Left renal cortex interstitium (tissue), 4 donors: ENCODE measurements at places on chromosomes 12 and 14. TPM values are rescaled to one million over a fixed set of nuclear protein-coding genes. Genes with fewer than 3 reads are reported as not detected.

SRRM4 gene
- polyA plus RNA-seq = 0.03 TPM

GRCh38 chr12:130436741-130437501 lies 99.2 kb downstream of the PIWIL1 start:
- no peak for DNase-seq

ARG2 gene
- 29.7 TPM for polyA plus RNA-seq

GRCh38 chr12:84624601-84625000 lies 288.0 kb downstream of the SLC6A15 start:
- no peak for DNase-seq

DNA sequence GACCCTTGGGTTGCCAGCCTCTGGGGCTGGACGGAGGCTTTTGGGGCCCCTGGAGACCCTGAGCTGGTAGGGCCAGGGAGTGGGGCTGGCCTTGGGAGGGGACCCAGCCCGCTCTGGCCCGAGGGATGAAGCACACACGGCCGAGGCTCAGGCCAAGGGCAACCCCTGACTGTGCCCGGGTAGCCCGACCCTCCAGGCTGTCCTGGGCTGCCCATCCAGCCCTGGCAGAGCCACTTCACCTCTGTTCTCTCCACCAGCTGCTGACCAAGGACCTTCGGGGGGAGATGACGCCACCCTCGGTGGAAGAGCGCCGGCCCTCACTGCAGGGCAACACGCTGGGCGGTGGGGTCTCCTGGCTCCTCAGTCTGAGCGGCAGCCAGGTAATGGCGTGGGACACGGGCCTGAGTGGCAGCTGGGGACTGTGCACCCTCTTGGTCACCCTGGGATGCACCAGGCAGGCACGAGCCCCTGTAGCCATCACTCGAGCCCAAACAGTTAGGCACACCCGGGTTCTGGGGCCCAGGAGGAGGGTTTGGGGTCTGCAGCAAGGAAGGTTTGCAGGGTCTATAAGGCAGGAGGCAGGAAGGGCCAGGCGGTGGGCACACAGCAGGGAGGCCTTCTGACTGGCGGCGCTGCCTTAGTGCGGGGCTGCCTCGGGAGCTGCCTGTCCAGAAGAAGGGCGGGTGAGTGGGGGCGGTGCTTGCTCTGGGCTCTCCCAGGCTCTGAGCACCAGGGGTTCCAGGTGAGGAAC lies 19.7 kb downstream of the ASPG start:
- no peak for DNase-seq

- no peak for DNase-seq
Measured at GRCh38 chr12:127607146-127607725, 659.7 kb upstream of the TMEM132C start.

DNA sequence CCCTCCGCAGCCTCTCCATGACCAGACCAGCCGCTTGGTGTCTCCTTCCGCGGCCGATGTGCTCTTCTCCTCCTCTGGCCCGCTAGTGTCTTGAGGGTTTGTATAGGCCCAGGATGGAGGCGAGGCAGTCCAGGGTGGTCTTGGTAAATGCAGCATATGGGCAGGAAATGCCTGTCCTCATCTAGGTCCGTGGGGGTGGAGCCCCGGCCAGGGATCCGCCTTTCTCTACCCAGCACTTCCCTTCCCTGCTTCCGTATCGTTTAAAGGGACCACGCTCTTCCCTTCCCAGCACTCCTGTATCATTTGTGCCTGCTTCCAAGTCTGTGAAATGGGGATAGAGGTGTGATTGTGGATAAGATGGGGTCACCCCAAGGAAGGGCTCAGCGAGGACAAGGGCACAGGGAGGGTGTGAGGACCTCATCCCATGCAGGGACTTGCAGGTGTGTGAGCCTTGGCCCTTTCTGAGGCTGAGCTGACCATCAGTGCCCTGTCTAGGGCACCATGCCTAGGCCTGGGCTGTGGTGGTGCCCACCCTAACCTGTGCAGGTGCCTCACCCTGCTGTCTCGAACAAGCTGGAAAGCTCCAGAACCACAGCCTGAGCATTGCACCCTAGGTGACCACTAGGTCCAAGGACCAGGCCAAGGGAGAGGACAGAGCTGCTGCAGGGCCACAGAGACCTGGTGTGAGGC lies 326.8 kb upstream of the RTL1 start:
- DNase-seq = no peak

- no peak for DNase-seq
Measured at GRCh38 chr12:95141310-95141709, 67.9 kb upstream of the NR2C1 start.

CLSTN3 gene
- polyA plus RNA-seq = 103 TPM

- DNase-seq = no peak
Measured at GRCh38 chr12:52049688-52050087, 1.6 kb upstream of the NR4A1 start.

- no peak for DNase-seq
Measured at GRCh38 chr12:94567761-94568160, 82.6 kb downstream of the TMCC3 start.

DNA sequence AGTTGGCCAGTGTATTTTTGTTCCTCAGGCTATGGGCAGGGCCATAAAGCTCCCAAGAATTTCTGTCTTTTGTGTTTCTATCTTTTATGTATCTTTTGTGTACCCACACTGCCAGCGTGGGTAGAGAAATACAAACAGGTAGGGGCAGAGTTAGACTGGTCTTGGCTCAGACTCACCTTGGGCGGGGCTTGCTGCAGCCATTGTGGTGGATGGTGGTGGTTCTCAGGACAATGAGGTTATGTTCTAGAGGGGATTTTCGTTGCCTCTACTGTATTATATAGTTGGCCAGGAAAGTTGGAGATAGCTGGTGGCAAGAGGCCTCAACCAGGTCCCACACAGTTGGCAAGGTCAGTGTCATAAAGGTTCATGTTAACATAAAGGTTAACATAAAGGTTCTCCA lies 977.5 kb upstream of the LRFN5 start:
- DNase-seq = no peak

- DNase-seq = no peak
Measured at GRCh38 chr14:23883684-23884540, 69.7 kb upstream of the DHRS4 start.

MYF6 gene
- polyA plus RNA-seq = 0.13 TPM

- DNase-seq = no peak
Measured at GRCh38 chr12:48151103-48151771, 6.1 kb downstream of the ASB8 start.

DNA sequence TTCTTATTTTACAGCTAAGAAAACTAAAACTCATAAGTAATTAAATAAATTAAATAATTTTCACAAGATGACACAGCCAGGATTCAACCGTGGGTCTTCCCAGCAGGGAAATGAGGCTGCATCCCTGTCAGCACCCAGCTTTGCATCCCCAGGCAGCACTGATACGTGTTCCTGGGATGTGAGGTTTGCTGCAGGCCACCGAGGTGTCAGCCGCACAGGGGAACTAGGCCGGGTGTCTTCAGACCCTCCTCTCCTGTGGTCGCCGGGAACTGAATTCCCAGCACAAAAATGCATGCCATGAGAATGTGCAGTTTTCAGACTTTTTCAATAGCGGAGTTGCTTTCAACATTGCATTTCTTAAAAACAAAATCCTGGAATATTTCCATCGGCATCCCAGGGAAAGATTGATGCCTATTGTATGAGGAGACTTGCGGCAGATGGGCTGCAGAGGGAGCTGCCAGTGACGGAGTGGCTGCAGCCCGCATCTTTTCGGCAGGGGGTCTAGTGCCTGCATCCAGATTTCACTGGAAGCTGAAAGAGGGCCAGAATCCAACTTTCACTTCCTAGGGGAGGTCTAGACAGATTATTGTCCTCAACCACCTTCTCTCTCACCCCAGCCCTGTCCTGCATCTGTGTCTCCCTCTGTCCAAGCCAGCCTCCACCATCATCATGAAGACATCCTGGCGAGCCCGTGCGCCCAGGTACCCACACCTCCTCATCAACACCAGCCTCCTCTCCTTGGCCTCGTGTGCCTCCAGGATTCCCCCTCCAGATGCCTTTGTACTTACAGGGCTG lies 12.6 kb downstream of the LRTM2 start:
- no peak for DNase-seq

DNA sequence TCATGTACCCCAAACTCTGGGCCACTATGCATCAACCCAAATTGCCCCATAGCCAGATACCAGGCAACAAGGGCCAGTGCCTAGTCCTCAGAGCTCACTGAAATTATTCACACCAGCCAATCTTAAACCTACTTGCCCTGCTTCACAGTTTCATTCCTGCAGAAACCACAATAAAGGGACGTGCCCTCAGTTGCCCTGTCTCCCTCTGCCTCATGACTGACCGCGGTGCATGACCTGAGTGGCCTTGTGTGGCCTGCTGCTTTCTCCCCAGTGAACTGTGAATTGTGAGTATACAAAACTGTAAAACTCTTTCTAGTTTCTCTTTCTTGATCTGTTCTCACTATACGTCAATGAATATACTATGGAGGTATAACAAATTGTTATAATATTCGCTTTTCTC lies 490.9 kb upstream of the MIS18BP1 start:
- no peak for DNase-seq

ABCD4 gene
- polyA plus RNA-seq = 74.6 TPM

DNA sequence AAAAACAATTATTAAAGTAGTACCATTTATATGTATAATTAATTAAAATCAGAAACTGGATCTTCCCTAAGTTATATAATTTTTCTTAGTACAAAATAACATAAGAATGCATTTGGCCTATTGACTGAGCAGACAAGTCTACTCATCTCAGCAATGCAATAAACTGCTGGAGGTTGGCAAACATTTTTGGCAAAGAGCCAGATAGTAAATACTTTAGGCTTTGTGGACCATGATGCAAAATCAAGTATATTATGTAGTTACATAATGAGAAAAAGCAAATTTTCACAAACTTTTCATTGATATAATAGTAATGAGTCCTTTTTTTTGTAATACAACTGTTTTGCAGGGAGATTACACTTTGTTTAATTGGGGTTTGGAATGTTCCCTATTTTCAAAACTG lies 30.9 kb downstream of the ERGIC2 start:
- no peak for DNase-seq

KIF5A gene
- 1.0 TPM for polyA plus RNA-seq

- DNase-seq = no peak
Measured at GRCh38 chr14:65933400-65934069, 521.0 kb downstream of the FUT8 start.

DNA sequence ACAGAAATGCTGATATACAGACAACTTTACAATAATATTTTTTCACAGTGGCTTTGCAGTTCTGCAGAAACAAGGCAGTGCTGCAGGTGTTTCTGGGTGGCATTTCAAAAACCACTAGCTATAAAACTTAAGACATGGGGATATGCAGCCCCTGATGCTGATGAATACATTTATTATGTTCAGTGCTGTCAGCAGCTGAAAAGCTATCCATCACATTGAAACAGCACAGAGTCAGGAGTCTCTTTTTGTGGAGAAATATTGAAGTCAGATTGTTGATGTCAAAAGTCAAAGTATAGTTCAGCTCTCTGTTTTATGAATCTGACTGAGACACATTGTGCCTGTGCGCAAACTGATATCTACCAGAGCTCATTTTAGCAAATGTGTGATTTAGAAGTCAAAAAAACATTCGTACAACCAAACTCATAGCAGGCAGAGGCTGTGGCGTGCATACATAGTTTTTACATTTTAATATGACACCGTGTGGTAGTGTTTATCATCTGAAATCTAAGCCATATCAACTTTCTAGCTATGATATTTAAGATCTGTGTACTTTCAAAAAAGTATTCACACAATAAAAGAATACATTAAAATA lies 467.6 kb downstream of the PRKD1 start:
- DNase-seq = no peak

ENDOU gene
- polyA plus RNA-seq = 0.13 TPM

LMNTD1 gene
- polyA plus RNA-seq = 0.21 TPM

DNA sequence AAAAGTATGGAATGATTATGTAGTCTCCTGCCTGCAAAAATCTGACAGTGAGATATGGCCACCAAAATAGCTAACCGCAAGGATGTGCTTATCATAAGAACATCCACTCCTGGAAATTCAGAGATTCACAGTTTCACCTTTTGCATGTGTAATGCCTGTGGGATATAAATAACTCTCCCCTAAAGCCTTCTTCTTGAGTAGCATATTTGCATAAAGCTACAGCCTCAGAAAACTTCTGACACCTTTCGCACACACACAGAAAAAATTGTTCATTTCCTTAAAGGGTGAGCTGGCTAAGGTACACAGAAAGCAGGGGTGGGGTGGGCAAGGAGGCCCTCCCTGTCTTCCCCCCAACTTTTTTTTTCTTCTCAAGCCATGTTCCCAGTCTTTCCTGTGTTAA lies 3.1 kb upstream of the IGF1 start:
- DNase-seq = no peak

TAS2R31 gene
- polyA plus RNA-seq = 2.0 TPM

DNA sequence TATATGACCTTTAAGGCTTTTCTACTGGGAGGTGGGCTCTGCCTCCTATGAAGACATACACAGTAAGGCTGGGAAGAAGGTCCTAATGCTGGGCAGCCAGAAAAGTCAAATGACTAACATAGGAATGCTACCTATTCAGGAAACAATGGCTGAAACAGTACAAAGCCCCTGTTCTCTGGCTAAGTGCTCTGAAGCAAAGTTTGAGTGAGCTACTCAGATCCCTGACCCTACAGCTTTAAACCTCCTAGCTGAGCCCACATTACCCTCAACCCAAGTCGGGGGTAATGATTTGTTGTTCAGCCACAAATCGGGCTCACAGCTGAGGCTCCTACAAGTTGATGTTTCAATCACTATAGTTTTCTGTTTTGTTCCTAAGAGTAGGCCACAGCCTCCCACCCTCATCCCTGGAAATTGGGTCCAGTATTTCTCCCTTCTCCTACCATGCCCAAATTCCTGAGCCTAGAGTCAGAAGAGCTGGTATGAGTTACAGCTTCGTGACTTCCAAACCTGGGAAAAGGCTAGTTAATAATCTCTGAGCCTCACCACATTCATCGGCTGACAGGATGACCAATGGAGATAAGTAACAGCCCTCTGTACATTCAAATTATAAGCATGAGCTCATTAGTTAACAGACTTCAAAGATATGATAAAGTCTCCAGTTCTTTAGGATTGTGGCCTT lies 46.5 kb downstream of the BTBD7 start:
- DNase-seq = no peak

TBX3 gene
- 71.3 TPM for polyA plus RNA-seq

SERPINA10 gene
- polyA plus RNA-seq = 0.13 TPM

- no peak for DNase-seq
Measured at GRCh38 chr14:96243785-96244184, 12.2 kb upstream of the BDKRB1 start.

DNA sequence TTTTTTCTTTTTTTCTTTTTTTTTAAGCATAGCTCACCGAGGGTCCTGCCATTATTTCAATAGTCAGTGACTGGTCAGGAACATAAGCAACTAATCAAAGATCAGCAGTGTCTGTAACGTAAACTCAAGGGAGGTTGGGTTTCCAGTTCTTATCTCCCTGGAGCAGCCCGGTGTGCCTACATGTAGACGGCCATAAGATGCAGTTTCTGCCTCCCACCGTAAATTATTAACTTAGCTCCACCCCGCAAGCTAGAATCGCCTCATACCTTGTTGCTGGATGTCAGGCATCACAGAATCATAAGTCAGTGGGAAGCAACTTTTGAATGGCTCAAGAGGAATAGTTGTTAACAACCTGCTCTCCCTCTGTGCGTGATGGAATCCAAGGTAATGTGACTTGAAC lies at the start of gene MYO1H:
TSS of gene MYO1H (plus strand) at position 312 of the 400 bp plus-strand sequence. CDS start at position 373, 61 bp downstream.
- DNase-seq = no peak
